RWPE1 (cell line): ENCODE measurements at places on chromosomes 12 and 14.
A peak's percentile ranks its signal among the peaks of the same experiment; 100 is the strongest.

DNA sequence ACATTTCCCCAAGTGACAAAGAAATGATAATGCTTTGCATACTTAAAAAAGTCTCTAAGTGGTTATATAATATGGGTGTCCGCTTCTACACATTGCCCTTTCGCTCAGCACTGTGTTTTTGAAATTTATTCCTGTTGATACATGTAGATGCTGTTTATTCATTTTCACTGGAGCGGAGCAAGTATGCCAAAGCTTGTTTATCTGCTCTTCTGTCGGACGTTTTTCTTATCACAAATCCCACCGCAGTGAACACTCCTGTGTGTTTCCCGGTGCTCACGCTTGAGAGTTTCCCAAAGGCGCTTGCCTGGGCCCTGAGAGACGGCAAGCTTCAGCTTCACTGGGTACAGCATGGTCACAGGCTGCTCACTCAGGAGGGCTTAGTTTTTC, 50.2 kb downstream of the TPCN1 start:
- no peak for DNase-seq

- DNase-seq, result no peak
Observed at GRCh38 chr14:33404964-33405574, 466.4 kb downstream of the NPAS3 start.

DNA sequence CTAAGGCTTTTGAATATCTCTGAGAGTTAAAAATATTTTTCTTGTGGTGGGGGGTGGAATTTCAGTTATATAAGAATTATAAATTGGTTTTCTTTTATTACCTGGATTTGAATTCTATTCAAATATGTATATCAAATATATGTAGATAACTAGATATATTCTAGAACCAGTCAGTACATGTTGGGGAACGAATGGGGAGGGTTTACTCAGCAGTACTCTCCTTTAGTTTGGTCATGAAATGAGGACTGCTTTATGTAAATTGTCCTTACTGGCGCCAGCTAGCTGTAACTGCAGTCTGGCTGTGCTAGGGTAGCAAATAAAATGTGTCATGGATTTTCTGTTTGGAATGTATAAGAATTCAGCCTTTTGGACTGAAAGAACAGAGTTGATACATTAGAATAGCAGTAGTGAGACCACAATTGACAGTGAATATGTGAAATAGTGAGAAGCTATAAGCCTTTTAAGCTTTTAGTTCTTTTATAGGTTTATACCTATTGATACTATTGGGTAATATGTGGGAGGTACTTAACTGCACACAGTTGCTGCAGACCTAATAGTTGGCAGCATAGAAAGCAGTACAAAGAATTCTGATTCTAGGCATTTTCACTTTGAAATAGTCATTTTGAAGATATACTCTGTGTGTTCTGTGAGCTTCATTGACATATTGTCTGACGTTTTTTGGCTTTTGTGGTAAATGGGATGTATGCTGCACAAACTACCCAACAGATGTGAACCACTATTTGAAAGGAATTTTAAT, 29.0 kb downstream of the ATF7IP start:
- peak; percentile 51 for DNase-seq

DNA sequence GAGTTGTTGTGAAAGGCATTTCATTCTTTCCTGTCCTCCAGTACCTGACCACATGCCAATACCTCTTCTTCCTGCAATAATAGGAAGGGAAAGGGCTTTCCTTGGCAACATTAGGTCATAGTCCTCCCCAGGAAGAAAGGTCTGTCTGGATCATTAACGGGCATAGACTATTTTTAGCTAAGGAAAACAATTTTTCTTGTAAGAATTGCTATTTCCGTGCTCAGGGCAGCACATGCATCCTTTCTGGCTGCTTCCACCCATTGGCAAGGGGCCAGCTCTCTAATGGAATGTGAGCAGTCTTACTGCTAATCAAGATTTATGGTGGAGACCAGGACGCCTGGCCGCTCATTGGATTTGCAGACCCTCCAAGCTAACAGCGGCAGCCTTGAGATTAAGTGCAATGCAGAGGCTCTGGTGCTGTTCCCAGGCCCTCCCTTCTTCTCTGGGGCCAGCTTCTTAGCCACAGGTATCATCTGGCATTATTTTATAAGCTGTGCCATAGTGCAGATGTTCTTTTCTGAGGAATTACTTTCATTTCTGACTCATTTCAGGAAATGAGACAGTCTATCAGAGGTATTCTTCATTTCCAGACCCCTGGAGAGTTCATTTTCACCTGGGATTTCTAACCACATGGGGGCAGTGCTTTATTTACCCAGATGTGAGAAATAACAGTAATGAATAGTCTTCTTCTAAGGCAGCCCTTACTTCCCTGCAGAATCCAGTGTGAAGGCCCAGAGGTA, 52.9 kb downstream of the ANO6 start:
- peak; percentile 76 for DNase-seq

DNA sequence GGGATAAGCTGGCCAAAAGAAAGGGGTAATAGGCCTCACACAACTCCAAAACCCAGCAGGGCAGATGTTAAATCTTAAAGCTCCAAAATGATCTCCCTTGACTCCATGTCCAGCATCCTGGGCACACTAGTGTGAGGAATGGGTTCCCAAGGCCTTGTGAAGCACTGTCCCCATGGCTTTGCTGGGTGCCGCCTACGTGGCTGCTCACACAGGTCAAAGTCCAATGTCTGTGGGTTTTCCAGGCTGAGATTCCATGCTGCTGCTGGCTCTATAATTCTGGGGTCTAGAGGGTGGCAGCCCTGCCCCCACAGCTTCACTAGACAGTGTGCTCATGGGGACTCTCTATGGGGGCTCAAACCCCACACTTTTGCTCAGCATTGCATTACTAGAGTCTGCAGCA, 145.3 kb upstream of the GRIN2B start:
- DNase-seq, result no peak

DNA sequence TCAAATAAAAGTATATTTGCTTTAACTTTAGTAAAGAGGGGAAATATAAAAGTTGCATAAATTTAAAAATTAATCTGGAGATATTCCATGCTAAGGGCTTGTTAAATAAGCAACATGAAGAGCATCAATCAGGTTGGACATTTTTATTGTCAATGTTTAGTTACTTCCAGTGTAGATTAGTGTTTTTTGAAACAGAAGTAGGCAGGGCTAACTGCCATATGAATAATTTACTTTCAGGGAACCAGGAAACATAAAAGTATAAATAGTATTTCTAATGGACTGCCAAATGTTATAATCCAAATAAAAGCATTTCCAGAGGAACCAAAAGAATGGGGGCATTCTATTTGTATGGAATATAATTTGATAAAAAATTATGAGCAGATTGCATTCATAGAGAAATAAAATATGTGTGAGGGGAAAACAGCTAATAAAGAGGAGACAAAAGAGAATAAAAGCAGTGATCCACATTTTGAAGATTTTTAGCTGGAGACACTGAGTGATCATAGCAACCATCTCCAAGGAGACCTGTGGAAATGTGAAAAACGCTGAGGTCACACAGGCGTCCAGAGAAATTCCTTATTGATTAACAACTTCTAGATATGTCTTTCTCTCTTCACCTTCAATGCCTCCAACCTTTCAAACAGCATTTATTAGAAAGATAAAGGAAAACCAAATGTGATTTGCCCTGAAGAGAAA, 70.8 kb downstream of the SRGAP1 start:
- peak; percentile 47 for DNase-seq

GRCh38 chr12:93157279-93157678, 220.4 kb upstream of the NUDT4 start:
- no peak for DNase-seq

- DNase-seq, result no peak
Observed at GRCh38 chr12:104010606-104011169, 39.3 kb downstream of the GLT8D2 start.

DNA sequence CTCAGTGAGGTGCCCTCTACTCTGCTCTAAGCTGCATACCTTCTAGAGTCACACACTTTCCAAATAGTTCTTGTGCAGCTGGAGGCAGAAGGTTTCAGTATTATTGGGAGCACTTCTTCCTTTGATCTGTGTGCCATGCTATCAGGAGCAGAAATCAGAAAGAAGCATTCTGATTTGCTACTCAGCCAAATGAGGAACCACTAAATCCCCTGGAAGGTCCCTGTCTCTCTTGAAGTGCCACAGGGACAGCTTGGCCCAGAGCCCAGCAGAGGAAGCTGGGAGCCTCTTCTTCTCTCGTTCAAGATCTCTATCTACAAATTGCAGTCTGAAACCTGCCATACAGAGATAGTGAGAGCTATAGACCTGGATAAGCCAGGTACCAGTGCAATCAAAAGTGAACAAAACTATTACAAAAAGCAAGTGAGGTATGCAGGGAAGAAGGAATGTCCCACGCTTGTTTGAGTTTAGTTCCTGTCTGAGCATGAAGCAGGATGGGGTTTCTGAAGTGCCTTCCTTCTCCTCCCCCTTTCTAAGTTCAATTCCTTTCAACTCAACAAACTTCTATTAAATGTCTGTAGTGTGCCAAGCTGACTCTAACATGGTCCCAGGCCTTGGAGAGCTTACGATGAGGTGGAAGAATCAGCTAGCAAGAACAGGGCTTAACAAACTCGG, 100.9 kb upstream of the PARP11 start:
- DNase-seq, result no peak

- no peak for DNase-seq
Observed at GRCh38 chr12:58818546-58818945, 101.8 kb downstream of the LRIG3 start.

GRCh38 chr12:86666316-86666715, 410.1 kb upstream of the MGAT4C start:
- no peak for DNase-seq
